Pancreas (tissue), 10 donors: ENCODE measurements at places on chromosomes 7 and 10. TPM values are rescaled to one million over a fixed set of nuclear protein-coding genes. Genes with fewer than 3 reads are reported as not detected.

MSMB gene
- not detected for polyA plus RNA-seq

HOXA4 gene
- 2.4 TPM for polyA plus RNA-seq

RELN gene
- polyA plus RNA-seq = 0.49 TPM

PRKCQ gene
- polyA plus RNA-seq = 1.6 TPM

TRIM73 gene
- polyA plus RNA-seq = 6.8 TPM

PLXDC2 gene
- 1.5 TPM for polyA plus RNA-seq

SKIDA1 gene
- polyA plus RNA-seq = 0.23 TPM

COL28A1 gene
- polyA plus RNA-seq = 9.4 TPM

GATA3 gene
- polyA plus RNA-seq = 0.14 TPM

FOXI2 gene
- 0.05 TPM for polyA plus RNA-seq

DNA sequence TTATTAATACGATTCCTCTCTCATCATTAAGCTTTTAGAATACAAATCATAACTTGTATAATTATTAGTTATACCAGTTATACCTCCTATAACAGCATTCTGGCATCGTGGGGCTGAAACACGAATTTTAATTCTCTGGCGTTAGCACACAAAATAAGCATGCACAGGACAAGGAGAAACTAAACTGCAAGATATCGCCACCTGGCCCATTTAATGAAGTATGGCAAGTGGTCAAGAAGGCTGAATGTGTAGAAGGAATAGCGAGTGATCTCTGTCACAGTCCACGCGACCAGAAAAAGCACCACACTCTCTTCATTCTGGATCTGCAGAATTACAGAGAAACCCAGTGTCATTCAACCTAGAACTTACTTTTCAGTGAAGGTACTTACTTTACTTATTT lies 18.1 kb downstream of the HACD1 start:
- H3K27ac ChIP-seq = no peak overlapping the region
- no peaks in the 10 kb centered on the region for H3K27me3 ChIP-seq
- no peaks in the 10 kb centered on the region for H3K36me3 ChIP-seq

- no peaks in the 10 kb centered on the region for H3K36me3 ChIP-seq
- DNase-seq = peak; percentile 9
- no peaks in the 10 kb centered on the region for H3K4me1 ChIP-seq
- H3K4me3 ChIP-seq = no peak overlapping the region
- H3K27ac ChIP-seq = no peak overlapping the region
- H3K27me3 ChIP-seq = no peaks in the 10 kb centered on the region
These were observed 28.2 kb downstream of the MINDY4 start for GRCh38 chr7:30799206-30799975.

DNA sequence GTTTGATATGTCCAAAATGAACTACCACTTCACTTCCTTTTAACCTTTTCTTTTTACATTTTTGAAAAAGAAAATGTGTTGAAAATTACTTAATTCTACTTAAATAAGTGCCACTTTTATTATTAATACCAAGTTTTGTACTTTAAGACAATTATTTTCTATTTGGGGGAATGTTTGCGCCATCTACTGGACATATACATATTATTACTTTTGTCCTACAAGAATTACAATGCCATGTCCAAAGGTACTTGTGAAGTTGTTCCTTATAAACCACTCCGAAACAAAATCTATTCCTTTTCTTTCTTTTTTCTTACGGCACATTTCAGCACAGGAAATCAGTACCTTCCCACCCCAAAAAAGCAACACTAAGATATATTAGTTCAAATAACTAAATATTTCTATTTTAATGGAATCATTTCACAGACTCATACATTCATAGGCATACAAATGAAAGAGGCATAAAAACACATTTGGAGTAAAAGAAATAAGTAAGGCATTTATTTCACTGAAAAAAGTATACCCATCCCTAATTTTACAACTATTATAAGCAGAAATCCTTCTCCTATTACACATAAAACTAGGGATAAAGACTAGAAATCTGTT lies 169.9 kb downstream of the RNF133 start:
- no peaks in the 10 kb centered on the region for H3K36me3 ChIP-seq
- DNase-seq = no peak
- H3K4me3 ChIP-seq = no peak overlapping the region
- H3K27ac ChIP-seq = no peak overlapping the region

DNA sequence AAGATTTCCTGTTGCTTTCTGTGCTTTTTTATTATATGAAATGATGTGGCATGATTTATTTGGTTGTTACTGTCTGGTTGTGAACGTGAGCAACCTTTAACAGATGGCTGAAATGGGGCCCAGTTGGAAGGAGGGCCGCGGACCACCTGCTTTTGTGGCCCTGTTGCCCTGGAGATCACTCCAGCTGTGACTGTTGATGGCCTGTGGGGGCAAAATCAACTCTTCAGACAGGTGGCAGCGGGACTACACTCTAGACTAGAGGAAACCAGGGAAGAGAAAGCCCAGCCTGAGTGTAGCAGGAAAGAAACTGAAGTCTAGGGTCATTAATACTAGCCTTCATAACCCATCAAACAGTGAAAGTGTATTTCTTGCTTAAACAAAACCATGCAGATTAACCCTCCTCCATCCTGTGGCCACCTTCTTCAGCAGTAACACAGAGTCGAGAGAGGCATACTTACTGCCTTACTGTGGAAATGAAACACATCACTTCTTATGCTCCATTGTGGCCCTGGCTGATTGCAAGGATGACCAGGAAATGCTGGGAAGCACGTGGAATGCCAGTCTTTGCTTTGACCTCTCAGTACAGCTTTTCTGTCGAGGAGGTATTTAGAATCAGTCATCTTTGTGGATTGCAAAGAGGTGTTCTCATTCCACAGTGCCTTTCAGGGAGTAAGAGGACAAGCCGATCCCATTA lies 80.5 kb downstream of the CCNY start:
- H3K27ac ChIP-seq = no peak overlapping the region
- no peak overlapping the region for H3K4me3 ChIP-seq
- no peak for DNase-seq
- H3K36me3 ChIP-seq = no peaks in the 10 kb centered on the region

GRCh38 chr7:13822678-13823077 lies 166.8 kb downstream of the ETV1 start:
- DNase-seq = no peak
- H3K27ac ChIP-seq = no peak overlapping the region
- no peaks in the 10 kb centered on the region for H3K36me3 ChIP-seq
- no peaks in the 10 kb centered on the region for H3K4me1 ChIP-seq
- H3K27me3 ChIP-seq = no peaks in the 10 kb centered on the region
- H3K4me3 ChIP-seq = no peak overlapping the region

DNA sequence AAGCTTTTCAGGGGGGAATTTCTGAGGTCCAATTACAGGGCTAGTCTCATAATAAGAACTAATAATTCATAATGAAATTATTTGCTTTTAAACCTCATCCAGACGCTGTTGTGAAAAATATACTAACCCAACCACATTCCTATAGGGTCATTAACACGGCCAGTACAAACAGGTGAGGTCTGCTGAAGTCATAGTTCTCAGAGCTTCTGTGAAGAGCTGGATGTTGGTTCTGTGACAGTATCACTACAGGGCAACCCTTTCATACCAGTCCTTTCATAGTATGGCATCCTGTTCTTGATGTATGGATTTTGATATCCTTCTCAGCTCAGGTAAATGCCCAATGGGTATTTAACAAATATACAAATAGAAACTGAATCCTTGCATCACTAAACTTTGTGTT lies 62.3 kb upstream of the FAM133B start:
- no peak overlapping the region for H3K27ac ChIP-seq
- H3K27me3 ChIP-seq = no peaks in the 10 kb centered on the region
- no peak overlapping the region for H3K4me3 ChIP-seq
- no peaks in the 10 kb centered on the region for H3K4me1 ChIP-seq

GRCh38 chr10:77284797-77285196 lies 352.8 kb downstream of the KCNMA1 start:
- H3K4me1 ChIP-seq = peaks cover 20% of the 10 kb centered on the region
- H3K27me3 ChIP-seq = no peaks in the 10 kb centered on the region
- H3K27ac ChIP-seq = no peak overlapping the region
- H3K36me3 ChIP-seq = no peaks in the 10 kb centered on the region

DNA sequence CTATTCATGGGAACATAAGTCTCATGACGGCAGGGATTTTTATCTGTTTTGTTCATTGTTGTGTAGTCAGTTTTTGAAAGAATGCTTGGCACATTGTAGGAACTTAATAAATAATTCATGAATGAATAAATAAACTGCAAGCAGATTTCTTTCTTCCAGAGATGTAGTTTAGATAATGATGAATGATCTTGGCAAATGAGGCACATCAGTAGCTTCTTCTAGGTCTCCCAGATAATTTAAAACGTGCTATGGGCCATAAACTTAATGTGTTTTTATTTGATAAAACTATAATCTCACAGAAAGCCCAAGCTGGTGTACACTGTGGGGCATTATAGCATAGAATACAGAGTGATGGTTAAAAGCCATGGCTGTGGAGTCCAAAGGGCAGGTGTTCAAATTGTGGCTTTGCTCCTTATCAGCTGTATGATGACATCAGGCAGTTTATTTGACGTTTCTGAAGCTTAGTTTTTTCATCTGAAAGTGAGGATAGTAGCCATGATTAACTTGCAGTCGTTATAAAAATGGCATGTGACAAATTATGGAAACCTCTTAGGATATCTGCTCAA lies 3.5 kb downstream of the MGAM start:
- H3K36me3 ChIP-seq = no peaks in the 10 kb centered on the region
- H3K4me1 ChIP-seq = no peaks in the 10 kb centered on the region
- no peak for DNase-seq
- H3K4me3 ChIP-seq = no peak overlapping the region

- no peaks in the 10 kb centered on the region for H3K27me3 ChIP-seq
- no peak for DNase-seq
- no peak overlapping the region for H3K27ac ChIP-seq
- H3K4me1 ChIP-seq = no peaks in the 10 kb centered on the region
- H3K4me3 ChIP-seq = no peak overlapping the region
These were observed 10.3 kb downstream of the AKR1B1 start for GRCh38 chr7:134448356-134449229.

- no peaks in the 10 kb centered on the region for H3K27me3 ChIP-seq
- H3K4me1 ChIP-seq = peaks cover 11% of the 10 kb centered on the region
- H3K36me3 ChIP-seq = no peaks in the 10 kb centered on the region
- no peak for DNase-seq
- H3K4me3 ChIP-seq = no peak overlapping the region
- no peak overlapping the region for H3K27ac ChIP-seq
These were observed 20.6 kb downstream of the HSPA12A start for GRCh38 chr10:116721547-116722392.

- H3K27ac ChIP-seq = no peak overlapping the region
- no peaks in the 10 kb centered on the region for H3K4me1 ChIP-seq
- H3K4me3 ChIP-seq = no peak overlapping the region
- H3K36me3 ChIP-seq = no peaks in the 10 kb centered on the region
- DNase-seq = no peak
These were observed 125.8 kb downstream of the CUBN start for GRCh38 chr10:17003651-17004286.

DNA sequence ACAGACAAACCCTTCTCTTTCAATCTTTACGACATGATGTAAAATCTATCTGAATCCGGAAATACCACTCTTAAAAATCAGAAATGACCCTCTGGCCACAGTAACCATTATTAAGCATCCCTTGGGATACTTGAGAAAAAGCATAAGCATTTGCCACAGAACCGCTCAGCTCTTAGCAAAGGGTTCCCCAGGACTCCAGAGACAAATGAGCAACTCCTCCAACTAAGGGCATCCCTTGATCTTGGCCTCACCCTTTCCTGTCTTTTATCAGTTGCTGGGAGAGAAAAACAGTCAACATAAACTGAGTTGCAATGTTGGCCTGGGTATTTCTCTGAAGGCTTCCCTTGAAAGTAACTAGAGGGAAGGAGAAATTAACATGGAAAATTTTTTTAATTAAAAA lies 3.5 kb downstream of the PDLIM1 start:
- H3K27me3 ChIP-seq = no peaks in the 10 kb centered on the region
- no peak overlapping the region for H3K4me3 ChIP-seq
- H3K4me1 ChIP-seq = peaks cover 7% of the 10 kb centered on the region
- H3K27ac ChIP-seq = no peak overlapping the region
- no peaks in the 10 kb centered on the region for H3K36me3 ChIP-seq

GRCh38 chr10:97016728-97017473 lies 168.9 kb downstream of the SLIT1 start:
- no peak for DNase-seq
- peaks cover 7% of the 10 kb centered on the region for H3K4me1 ChIP-seq
- no peaks in the 10 kb centered on the region for H3K27me3 ChIP-seq
- no peak overlapping the region for H3K4me3 ChIP-seq

GRCh38 chr10:130432850-130433249 lies 296.7 kb downstream of the GLRX3 start:
- H3K27me3 ChIP-seq = no peaks in the 10 kb centered on the region
- H3K4me1 ChIP-seq = no peaks in the 10 kb centered on the region
- no peak for DNase-seq
- H3K36me3 ChIP-seq = no peaks in the 10 kb centered on the region
- no peak overlapping the region for H3K27ac ChIP-seq
- H3K4me3 ChIP-seq = no peak overlapping the region

GRCh38 chr7:154977250-154977649 lies 25.7 kb downstream of the PAXIP1 start:
- H3K4me3 ChIP-seq = no peak overlapping the region
- H3K4me1 ChIP-seq = no peaks in the 10 kb centered on the region
- H3K27me3 ChIP-seq = no peaks in the 10 kb centered on the region
- DNase-seq = no peak
- no peak overlapping the region for H3K27ac ChIP-seq

DNA sequence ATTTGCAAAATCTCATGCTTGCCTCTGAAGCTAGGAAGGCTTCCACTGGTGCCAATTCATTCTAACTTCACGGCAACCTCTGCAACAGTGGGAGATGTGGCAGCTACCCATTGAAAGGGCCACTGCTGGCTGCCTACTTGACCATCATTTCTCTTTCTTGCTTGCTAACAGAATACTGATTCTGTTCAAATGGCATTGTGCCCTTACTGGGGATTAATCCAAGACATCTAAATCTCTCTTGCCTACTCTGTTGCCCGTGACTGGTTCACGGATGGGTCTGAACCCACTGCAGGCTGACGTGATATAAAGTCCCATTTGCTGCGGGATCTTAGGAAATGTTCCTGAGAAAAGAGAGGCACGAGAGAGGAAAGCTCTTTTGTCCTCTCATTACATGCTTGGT lies 51.3 kb upstream of the GSDME start:
- H3K36me3 ChIP-seq = no peaks in the 10 kb centered on the region
- H3K27ac ChIP-seq = no peak overlapping the region
- no peaks in the 10 kb centered on the region for H3K4me1 ChIP-seq
- DNase-seq = no peak
- no peaks in the 10 kb centered on the region for H3K27me3 ChIP-seq

DNA sequence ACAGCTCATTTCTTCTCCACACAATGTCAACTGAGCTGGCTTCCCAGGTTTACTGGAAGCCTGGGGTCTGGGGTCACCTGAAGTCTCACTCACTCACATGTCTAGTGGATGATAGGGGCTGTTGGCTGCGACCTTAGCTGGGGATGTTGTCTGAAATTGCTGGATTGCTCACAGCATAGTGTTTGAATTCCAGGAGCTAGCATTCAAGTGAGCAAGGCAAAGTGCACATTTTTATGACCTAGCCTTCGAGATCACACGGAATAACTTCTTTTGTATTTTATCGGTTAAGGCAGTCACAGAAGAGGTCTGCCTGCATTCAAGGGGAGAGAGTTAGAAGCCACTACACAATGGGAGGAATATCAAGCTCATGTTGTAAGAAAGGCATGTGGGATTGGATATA lies 3.6 kb downstream of the TEX47 start:
- H3K27ac ChIP-seq = no peak overlapping the region
- H3K4me1 ChIP-seq = no peaks in the 10 kb centered on the region
- no peak overlapping the region for H3K4me3 ChIP-seq
- no peaks in the 10 kb centered on the region for H3K36me3 ChIP-seq
- no peak for DNase-seq
- no peaks in the 10 kb centered on the region for H3K27me3 ChIP-seq
